ENCODE measurements at places on chromosomes 5 and 9.

DNA sequence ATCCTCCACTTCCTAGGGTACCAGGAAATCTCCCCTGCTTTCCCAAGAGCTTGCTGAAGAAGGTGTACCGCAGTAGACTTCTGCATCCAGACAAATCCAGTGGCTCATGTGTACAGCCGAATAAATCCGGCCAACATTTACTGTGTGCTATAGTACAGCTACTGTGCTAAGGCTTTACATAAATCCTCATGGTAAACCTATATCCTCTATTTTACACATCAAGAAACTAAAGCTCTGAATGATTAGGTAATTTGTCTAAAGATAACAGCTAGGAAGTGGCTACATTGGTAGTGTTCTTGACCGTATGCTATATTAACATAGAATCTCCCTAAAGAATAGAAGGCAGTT lies 511 bp upstream of the WDR41 start:
- no peak for DNase-seq

DNA sequence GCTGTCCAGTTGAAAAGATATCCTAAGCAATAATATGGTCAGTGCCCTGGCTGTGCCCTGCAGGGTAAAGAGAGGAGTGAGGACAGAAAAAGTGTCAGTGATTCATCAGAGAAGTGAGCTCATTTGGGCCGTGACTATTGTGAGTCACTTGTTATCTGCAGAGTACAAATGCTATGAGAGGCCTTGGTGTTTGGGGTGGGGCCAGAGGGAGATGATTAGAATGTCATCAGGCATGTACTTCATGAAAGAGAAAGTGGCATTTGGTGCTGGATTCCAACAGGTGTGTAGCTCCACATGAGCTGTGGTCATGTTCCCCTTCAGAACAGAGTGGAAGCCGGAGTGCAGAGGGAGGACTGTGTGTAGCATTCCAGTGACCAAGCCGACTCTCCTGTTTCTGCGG lies 174.1 kb downstream of the KDM4C start:
- no peak for DNase-seq

DNA sequence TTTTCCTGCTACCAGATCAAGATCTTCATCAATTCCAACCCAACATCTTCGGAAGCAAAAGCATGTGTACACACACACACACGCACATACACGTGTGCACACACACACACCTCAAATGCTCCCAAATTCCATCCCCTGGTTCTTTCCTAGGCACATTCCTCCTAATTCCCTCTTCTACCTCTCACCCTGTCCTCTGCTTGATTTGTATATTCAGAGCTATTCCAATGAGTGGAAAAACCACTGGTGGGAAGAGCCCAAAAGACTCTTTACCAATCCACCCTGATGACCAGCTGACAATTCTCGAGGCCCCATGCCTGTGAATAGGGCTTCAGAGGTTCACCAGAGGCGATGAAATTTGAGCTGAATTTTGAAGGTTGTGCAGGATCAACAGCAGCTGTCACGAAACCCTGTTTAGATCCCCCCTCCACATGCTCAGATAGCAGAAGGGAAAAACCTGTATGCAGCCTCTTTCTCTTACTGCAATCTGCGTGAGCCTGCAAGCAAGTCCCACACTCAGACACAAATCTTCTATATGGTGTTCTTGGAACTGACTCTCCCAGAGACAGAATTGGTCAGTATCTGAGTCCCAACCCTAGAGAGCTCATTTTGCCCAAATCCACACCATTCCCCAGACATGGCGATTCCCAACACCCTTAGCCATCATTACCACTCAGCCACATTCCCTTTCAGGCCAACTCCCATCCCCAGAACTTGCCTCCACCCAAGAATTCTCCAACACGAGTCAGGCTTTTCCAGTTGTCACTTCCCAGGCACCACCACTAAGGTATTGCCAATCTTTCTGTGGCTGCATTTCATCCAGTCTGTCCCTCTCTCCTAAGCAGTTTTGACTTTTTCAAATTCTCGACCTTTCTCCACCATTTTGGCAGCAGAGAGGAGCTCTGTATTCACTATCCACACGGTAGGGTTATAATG lies 4.3 kb upstream of the TRIO start:
- DNase-seq: no peak

DNA sequence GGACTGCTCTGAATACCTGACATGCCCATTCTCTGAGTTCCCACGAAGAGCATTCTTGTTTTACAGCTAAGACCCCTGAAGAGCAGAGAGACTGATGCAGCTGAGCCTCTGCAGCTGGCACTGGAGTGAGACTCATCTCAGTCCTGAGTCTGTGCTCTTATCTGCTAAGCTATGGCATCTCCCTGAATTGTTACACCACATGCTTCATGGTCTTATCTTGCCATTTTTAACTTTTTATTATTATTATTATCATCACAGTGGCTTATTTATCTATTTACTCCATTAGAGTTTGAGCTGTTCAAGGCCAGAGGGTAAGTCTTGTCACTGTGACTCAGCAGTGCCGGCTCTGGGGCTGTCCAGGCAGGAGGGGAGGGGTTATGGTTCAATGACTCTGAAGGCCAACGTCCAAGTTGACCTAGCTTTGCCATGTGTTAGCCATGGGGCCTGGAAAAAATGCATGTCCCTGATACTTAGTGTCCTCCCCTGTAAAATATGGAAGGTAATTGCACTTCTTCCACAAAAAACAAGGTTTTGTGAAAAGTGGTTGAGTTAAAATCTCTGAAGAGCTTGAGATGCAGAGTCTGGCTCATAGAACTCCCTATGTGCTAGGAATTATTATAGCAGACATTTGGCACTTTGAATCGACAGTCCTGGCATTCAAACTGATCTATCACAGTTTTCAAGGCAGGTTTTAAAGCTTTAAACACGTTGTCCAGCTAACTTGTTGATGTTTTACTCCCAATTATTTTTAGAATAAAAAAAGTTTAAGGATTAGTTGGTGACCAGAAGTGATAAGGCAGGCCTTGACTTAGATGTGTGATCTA lies 94.6 kb downstream of the ALDH1A1 start:
- no peak for DNase-seq

GRCh38 chr9:85715587-85715986 lies 26.2 kb downstream of the AGTPBP1 start:
- no peak for DNase-seq

DNA sequence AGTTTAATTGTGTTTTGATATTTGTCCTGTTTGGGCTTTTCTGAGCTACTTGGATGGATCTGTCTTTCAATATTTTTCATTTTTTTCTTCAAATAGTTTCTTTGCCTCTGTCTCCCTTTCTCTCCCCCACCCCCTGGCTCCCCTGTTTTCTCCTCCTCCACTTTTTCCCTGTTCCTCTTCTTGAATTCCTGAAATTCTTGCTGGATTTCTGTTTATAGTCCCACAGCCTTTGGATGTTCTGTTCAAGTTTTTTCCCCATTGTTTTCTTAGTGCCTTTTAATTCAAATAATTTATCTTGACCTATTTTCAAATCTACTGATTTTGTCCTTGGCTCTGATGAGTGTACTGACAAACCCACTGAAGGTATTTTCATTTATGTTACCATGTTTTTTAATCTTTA lies 113.0 kb downstream of the VPS13A start:
- DNase-seq: no peak

GRCh38 chr9:131302244-131303075 lies 12.9 kb downstream of the PLPP7 start:
- no peak for DNase-seq

DNA sequence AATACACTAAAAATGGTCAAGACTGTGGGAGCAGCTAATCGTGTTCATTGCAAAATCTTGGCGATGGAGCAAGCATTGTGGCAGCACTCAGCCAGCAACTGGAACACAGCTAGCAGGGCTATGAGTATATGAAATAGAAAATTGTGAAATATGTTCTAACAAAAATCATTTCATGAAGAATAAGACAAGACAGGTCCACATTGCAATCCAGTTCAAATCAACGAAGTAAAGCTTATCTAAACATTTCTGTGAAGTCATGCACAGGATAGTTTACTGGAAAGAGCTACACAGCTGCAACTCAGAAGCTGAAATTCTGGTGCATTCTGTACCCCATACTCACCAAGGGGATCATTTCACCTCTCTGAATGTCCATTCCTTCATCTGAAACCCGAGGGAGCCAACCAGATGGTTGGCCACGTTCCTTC lies 5.3 kb upstream of the NFIL3 start:
- DNase-seq: no peak

- no peak for DNase-seq
Observed at GRCh38 chr9:113585085-113585442, 121.5 kb downstream of the RGS3 start.

DNA sequence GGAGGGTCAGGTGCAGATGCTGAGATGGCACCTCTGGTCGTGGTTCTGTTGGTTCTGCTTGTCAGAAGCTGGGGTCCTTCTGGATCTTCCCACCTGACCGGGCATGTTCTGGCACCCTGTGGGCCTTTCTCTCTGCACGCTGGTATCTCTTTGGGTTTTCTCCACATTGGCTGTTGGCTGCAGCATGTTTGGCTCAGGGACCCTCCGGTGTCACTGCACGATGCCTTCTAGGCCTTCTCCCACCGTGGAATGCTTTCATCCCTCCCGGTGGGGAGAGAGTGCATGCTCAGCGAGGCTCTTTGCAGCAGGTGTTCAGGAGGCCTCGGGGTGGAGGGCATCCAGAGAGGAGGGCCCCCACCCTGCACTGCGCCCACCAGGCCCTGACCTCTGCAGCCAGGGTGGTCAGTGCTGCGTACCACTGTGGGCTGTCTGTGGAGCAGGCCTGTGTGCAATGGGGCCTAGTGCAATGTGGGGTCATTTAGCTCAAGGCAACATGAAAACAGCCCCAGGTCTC lies 119.4 kb downstream of the WNK2 start:
- DNase-seq: no peak

- DNase-seq: no peak
Observed at GRCh38 chr9:93058355-93059010, at the start of gene SUSD3. Gene SUSD3 (plus strand): TSS chr9:93058701. CDS start chr9:93058743, 42 bp downstream.

GRCh38 chr9:7237473-7238246 lies 479.9 kb downstream of the KDM4C start:
- DNase-seq: peak; percentile 14

- peak; percentile 65 for DNase-seq
Observed at GRCh38 chr5:85670417-85670816, 947.3 kb upstream of the COX7C start.

- no peak for DNase-seq
Observed at GRCh38 chr9:130325921-130326320, 60.4 kb downstream of the HMCN2 start.

Data from NCI-H2081 (cell line).